Transverse colon (tissue), 4 donors: ENCODE measurements at places on chromosomes 5 and 9. TPM values are rescaled to one million over a fixed set of nuclear protein-coding genes. Genes with fewer than 3 reads are reported as not detected.

DNA sequence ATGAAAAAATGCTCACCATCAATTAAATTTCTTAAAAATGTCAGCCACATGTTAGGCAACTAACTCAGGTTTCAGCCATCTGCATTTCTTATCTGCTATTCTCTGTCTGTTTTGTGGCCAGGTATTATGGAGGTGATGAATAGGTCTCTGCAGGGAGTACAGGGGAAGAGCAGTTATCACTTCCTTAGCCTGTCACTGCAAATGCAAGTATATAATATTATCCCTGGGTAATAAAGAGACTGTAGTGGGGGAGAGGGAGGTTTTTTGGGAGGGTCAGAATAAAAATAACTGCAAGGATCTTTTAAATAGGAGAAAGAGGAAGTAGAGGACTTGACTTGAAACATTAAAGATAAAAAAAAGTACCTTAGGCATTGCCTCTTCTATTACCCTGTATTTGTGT lies 49.6 kb upstream of the PTGER4 start:
- no peak overlapping the region for H3K4me3 ChIP-seq
- DNase-seq, result no peak
- no peaks in the 10 kb centered on the region for H3K36me3 ChIP-seq
- no peaks in the 10 kb centered on the region for H3K27me3 ChIP-seq

GRCh38 chr5:160458806-160459800 lies 37.4 kb downstream of the PTTG1 start:
- no peak overlapping the region for H3K27ac ChIP-seq
- H3K27me3 ChIP-seq, result no peaks in the 10 kb centered on the region
- H3K4me3 ChIP-seq, result no peak overlapping the region
- H3K4me1 ChIP-seq, result no peaks in the 10 kb centered on the region

- H3K4me3 ChIP-seq, result no peak overlapping the region
- no peak for DNase-seq
These were observed 90.1 kb downstream of the THBS4 start for GRCh38 chr5:80125022-80125961.

GRCh38 chr5:75234251-75234650 lies 2.4 kb downstream of the ANKRD31 start:
- no peaks in the 10 kb centered on the region for H3K27me3 ChIP-seq
- H3K27ac ChIP-seq, result no peak overlapping the region
- H3K4me3 ChIP-seq, result no peak overlapping the region
- H3K36me3 ChIP-seq, result no peaks in the 10 kb centered on the region

CBY3 gene
- not detected for total RNA-seq

SPINK7 gene
- not detected for total RNA-seq
